ENCODE measurements at places on chromosomes 6 and 20.
A peak's percentile ranks its signal among the peaks of the same experiment; 100 is the strongest.

DNA sequence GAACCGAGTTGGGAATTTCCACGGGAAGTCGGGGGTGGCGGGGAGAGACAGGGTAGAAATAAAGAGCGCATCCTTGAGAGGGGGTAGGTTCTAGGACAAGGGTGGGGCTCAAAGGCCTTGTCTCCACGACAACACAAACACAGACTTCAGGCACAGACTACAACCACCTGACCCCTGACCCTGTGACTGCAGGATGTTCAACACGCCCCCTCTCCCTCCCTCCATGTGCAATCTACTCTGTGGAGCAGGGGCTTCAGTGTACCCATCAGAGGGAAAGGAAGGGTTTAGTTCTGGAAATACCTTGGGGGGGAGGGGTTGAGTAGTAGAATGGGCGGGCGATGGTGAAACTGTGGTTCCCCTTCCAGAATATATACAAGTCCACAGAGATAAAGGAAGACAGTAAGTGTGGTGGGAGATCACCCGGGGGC lies 651 bp upstream of the TAPBP start:
- DNase-seq, result peak; percentile 53

- DNase-seq, result no peak
Observed at GRCh38 chr6:165060720-165061119, 248.7 kb downstream of the C6orf118 start.

- DNase-seq, result peak; percentile 3
Observed at GRCh38 chr6:87110636-87111035, 15.7 kb upstream of the CGA start.

- DNase-seq, result no peak
Observed at GRCh38 chr6:90175627-90176538, 120.8 kb downstream of the BACH2 start.

- no peak for DNase-seq
Observed at GRCh38 chr6:169266746-169267591, 13.3 kb upstream of the THBS2 start.

DNA sequence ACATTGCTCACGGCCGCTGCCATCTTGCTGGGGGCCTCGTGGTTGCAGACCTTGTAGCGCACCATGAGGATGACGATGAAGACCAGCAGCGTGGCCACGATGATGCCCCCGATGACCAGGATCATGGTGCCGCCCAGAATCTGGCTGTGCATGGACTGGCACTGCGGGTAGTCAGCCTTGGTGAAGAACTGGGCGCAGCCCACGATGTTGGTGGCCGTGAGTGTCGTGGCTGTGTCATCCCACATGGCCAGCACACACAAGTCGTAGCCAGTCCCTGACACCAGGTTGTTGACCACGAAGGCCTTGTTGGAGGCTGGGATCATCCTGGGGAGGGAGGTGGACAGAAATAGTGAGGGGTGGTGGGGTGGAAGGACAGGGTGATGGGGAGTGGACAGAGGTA lies 194.6 kb downstream of the LRFN2 start:
- no peak for DNase-seq

All from kidney capillary endothelial cell (primary cell).